ENCODE measurements at places on chromosomes 4 and X.
A peak's percentile ranks its signal among the peaks of the same experiment; 100 is the strongest.

DNA sequence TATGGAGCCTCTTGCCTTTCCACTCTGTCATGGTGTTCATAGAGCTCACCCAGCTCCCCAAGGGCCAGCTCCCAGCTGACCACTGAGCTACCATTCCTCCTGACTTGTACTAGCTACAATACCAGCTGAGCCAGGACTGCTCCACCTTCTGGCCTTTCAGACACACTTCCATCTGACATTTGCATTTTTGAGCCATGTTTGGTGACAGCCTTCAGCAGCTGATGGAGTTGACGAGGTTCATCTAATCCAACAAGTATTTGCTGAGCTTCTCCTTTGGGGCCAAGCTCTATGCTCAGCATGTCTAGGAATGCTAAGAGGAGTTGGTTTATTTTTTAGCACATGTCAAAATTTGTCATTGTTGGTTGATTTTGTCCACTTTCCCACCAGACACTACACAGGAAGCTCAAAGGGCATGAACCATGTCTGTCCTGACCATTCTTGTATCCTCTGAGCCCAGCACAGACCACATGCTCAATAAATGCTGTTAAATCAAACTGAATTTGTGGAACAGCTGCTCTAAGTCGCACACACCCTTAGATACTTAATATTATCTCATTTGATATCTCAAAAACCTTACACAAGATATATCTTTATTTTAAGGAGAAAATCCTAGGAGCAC, 142.6 kb upstream of the PPARGC1A start:
- DNase-seq, result no peak

- no peak for DNase-seq
Measured at GRCh38 chr4:53956454-53956853, 108.0 kb downstream of the CHIC2 start.

- DNase-seq, result no peak
Measured at GRCh38 chrX:134821370-134821769, 163.1 kb upstream of the PLAC1 start.

DNA sequence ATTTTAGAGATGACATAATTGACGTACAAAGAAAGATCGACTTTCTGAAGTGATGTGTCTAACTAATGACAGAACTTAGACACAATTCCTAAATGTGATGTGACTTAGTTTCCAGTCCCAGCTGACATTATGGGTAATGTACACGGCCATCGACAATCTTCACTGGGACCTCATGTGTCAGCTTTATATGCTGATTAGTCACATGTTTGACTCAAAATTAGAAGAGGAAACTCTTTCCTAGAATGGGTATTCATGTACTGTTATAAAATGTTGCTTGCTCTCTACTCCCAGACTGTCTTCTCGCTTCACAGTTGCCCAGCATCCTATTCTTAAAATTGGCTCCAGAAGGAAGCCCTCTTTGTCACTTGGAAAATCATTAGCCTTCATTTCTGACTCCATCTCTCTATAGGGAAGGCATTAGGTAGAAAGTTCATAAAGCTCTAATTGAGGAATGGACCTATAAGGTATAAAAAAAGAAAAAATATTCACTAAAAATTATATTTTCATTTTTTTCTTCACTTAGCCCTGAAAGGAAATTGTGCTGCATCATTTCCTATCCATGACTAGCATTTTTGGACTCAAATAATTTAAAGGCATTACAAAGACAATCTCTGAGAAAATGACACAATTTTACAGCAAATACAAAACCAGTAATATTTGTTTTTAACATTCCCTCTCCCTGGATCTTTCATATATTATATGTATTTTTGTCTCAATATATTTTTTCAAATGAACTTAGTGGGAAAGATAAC, 554.6 kb downstream of the INPP4B start:
- DNase-seq, result no peak

DNA sequence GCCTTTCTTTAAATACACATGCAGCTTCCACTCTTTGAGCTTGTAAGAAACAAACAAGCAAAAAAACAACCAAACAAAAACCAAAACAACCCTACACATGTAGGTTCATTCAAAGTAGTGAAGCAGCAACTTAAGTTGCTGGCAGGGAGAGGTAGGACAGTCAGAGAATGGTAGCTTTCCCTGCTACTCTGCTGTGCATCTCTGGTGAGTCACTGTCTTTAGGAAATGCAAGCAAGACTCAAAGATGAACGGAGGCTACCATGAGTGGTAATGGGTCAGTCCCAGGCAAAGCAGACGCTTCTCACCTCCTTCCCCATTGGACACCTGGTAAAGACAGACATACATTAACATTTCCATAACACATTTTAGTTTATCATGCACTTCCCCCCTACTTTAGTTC, 43.2 kb downstream of the PGRMC2 start:
- no peak for DNase-seq

- DNase-seq, result no peak
Measured at GRCh38 chr4:75555294-75556164, at the start of gene ODAPH. ODAPH (plus strand) TSS chr4:75556066; CDS start chr4:75556083, 17 bp downstream.

- no peak for DNase-seq
Measured at GRCh38 chr4:149706942-149707341, 108.7 kb downstream of the IQCM start.

- DNase-seq, result no peak
Measured at GRCh38 chrX:23656684-23657083, 10.6 kb upstream of the PRDX4 start.

DNA sequence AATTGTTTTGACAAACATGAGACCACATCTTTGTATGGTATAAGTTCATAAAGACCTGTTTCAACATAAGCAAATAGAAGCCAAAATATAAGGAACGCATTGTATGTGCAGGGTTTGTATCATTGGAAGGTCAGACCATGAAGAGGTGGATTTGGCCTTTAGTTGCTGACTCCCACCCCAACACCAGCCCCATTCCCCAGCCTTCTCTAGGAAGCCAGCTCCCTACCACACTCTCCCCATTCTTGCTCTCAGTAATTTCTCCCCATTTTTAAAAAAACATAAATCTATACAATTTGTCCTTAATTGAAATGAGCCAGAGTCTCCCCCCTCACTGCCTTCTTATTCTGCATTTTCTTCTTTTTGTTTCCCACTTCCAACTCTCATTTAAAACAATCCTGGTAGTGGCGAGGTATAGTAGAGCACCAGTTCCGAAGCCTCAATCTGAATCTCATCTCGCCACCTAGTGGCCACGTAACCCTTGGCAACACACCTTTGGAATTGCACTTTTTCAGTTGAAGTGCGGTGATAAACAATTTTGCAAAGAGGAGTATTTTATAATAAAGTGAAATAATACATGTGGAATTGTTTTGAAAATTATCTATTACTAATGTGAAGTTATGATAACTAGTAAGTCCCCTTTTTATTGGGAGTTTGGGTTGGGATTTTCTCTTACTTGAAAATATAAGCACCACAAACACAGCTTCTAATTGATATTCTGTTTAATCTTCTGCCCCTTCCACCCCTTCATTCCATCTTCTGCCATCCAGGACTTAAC, 126.6 kb downstream of the ASB9 start:
- peak; percentile 1 for DNase-seq

Data from SK-N-MC (cell line).